ENCODE measurements at places on chromosomes 16 and 17. TPM values are rescaled to one million over a fixed set of nuclear protein-coding genes. Genes with fewer than 3 reads are reported as not detected.
A peak's percentile ranks its signal among the peaks of the same experiment; 100 is the strongest.

DNA sequence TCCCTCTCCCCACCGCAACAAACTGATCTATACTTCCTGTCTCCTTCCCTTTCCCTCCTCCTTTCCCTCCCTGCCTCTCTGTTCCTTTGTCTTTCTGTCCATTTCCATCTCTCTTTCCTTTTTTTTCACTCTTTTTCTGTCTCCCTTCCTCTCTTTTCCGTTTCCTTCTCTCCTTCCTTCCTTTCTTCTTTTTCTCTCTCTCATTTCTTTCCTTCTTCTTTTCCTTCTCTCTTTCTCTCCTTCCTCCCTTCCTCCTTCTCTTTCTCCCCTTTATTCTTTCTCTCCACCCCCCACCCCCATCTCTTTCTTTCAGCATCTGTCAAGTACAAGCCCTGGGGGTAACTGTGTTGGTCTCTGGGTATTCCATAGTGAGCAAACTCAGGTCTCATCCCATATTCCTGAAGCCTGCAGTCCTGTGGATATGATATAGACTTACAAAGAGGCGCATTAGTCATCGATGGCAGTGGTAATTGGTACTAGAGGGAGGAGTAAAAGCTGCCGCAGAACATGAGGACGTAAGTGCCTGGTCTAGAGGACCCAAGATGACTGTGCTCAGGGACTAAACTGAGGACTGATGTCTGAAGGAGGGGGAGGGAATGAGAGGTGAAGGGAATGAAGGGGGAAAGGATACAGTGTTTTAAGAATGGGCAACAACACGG is 50.4 kb downstream of the VAT1L start:
- no peak for DNase-seq

- DNase-seq: no peak
These were observed 30.8 kb downstream of the FOXL1 start for GRCh38 chr16:86609115-86609514.

DNA sequence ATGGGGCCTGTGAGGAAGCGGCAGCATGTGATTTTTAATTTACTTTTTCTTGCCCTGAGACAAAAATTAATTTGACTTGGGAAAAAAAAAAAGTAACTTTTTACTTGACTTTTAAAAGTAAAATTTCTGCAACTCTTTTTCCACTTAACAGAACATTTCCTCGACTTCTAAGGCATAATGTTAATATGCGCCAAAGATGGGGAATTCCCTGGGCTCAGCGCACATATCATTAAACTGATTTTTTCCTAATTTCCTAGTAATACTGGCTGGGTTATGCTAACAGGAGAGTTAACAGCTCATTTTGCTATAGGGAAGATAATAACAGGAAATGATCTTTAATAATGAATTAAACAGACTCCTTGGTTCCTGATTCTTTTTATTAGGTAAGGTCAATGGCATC is 120.6 kb upstream of the CDH5 start:
- DNase-seq: no peak

GRCh38 chr17:3913531-3914311 is 2.5 kb downstream of the P2RX1 start:
- DNase-seq: peak; percentile 70

Gene BEAN1
- total RNA-seq: not detected

GRCh38 chr17:82973456-82974135 is 105.8 kb upstream of the METRNL start:
- DNase-seq: no peak
